Stimulated activated CD4-positive, alpha-beta T cell treated with anti-CD3 and anti-CD28 coated beads, Interleukin-12 subunit alpha, Interleukin-12 subunit beta, amount 100 ng/mL, for 4 hours (primary cell): ENCODE measurements at places on chromosomes 16 and 17.

DNA sequence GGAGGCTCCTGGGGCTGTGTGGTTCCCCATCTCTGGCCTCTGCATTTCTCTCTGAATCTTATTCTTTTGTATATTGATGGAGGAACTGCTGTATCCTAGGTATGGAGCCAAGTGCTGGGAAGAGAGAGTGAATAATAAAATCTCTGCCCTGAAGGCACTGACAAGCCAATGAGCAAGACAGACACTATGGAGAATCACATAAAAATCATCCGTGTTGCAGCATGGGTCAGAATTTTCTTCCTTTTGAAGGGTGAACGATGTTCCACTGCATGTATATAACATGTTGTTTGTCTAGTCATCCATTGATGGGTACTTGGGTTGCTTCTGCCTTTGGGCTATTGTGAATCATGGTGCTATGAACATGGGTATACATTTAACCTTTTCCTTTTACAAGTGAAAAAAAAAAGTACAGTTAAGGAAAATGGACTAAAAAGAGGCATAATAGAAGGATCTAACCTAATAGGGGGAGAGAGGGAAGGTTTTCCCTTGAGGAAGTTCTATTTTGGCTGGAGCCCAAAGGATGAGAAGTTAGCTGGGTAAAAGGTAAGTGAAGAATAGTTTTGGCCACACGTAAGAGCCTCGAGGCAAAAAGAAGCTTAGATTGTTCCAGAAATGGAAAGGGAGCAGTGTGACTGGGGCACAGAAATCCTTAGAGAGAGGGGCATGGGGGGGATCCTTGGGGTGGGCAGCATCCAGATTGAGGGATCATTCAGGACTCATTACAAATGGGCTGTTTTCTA lies 32.3 kb upstream of the GNA13 start:
- DNase-seq = no peak

GRCh38 chr17:29617125-29617480 lies 5.6 kb downstream of the CORO6 start:
- DNase-seq = peak; percentile 93

GRCh38 chr17:66750781-66751543 lies 84.0 kb upstream of the CACNG5 start:
- DNase-seq = no peak

DNA sequence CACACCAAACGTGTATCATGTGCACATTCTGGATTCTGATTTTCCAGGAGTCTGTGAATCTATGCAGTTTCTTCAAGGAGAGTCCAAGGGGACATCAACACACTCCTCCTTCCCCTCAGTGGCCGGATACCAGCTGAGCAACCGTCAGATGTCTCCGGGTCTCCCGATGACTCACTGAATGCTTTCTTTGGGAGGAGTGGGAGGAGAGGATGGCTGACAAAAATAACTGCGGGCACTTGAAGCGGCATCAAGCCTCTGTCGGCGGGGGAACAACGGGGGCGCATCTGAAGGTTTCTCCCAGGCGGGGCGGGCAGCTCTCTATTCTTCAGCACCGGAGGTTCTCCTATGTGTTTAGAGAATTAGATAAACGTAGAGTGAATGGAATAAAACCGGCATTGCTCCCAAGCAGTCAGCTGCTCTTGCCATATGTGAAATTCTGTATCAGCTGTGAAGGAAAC lies 24.6 kb upstream of the LRRC75A start:
- no peak for DNase-seq

GRCh38 chr17:58376472-58377000 lies 24.5 kb upstream of the SUPT4H1 start:
- DNase-seq = no peak

DNA sequence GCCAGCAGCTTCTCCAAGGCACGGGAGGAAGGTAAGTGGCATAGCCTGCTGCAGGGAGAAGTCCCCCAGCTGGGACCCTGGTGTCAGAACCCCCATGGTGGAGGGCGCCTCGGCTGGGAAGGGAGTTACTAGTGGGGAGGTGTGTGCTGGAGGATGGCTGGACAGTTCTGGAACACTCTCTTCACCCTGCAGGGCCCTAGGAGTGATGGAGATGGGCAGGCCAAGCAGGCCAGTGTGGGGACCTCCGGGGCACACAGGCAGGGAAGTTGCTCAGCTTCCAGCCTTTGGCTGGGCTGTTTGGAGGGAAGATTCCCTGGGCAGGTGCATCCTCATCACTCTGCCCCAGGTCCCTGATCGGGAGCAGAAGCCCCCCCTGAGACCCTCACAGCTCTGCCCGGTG lies 696 bp downstream of the C17orf99 start:
- DNase-seq = no peak

DNA sequence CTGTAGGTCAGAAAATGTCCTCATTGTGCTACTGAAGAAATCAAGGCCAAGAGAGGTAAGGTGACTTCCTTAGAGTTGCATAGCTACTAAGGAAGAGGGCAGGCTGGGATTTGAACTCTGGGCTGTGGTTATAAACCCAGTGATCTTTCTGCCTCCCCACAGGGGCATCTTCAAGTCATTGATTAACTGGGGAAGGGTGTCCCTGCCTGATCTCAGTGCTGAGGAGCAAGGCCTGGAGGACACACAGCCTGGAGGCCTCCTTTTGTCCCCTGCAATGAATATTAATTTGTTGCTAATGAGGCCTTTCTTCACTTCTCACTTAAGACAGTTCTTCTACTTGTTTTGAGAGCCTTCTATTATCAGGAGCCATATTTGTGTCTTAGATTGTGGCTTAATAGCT lies 83.8 kb downstream of the KATNIP start:
- no peak for DNase-seq
